ENCODE measurements at places on chromosomes 13 and 19.
A peak's percentile ranks its signal among the peaks of the same experiment; 100 is the strongest.

- H3K4me1 ChIP-seq = peaks cover 4% of the 10 kb centered on the region
- no peak overlapping the region for H3K27ac ChIP-seq
- H3K27me3 ChIP-seq = no peaks in the 10 kb centered on the region
- no peak overlapping the region for H3K4me3 ChIP-seq
- no peak for DNase-seq
Measured at GRCh38 chr13:22265563-22265962, 594.7 kb downstream of the FGF9 start.

DNA sequence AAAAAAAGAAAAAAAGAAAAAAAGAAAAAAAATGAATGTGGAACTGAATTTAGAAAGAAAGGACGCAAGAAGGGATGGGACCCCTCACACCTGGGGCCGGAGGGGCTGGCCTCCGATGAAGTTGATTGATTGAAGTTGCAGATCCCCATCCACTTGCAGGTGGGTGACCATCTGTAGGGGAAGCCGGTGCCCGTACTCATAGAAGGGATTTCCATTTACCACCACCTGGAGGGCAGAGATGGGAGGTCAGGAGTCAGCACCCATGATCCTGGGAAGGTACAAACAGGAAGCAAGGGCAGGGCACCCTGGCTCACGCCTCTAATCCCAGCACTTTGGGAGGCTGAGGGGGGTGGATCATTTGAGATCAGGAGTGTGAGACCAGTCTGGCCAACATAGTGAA, 6.4 kb downstream of the LGALS4 start:
- H3K27ac ChIP-seq = no peak overlapping the region
- H3K4me1 ChIP-seq = peaks cover 7% of the 10 kb centered on the region
- no peaks in the 10 kb centered on the region for H3K27me3 ChIP-seq
- no peaks in the 10 kb centered on the region for H3K36me3 ChIP-seq

DNA sequence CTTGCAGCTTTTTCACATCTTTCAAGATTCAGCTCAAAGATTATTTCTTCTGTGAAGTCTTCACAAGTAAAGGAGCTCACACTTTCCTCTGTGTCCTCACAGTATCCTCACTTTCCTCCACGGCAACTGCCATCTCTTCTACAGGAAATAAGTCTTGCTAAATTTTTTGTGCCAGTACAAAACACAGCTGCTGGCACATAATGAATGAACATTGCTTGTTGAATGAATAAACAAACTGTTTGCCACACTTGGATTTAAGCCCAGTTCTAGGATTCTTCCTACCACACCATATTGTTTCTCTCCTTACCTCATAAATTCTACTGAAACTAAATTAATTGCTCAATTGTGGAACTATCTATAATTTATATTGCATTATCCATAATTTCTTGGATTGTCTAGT, 59.5 kb downstream of the RAP2A start:
- H3K27me3 ChIP-seq = peaks cover 20% of the 10 kb centered on the region
- no peaks in the 10 kb centered on the region for H3K4me1 ChIP-seq
- H3K27ac ChIP-seq = no peak overlapping the region
- no peak overlapping the region for H3K4me3 ChIP-seq
- DNase-seq = no peak

DNA sequence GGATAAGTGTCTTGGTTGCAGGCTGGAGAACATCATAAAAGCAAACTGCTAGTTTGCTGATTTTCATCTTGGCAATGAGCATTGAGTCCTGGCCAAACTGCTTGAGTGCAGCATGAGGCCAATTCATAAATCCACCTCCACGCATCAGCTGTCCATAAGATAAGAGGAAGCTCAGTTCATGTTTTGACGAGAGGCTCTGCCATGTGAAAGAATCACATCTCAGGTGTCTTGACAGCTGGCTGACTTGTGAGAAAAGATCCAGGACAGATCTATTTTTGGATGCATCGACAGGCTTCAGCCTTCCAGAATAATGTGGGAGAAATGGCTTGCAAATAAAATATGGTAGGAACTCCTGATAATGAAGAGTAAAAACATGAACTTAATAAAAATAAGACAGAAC, 5.4 kb upstream of the ZNF682 start:
- H3K27ac ChIP-seq = no peak overlapping the region
- peaks cover 7% of the 10 kb centered on the region for H3K27me3 ChIP-seq
- H3K4me3 ChIP-seq = no peak overlapping the region
- no peak for DNase-seq

DNA sequence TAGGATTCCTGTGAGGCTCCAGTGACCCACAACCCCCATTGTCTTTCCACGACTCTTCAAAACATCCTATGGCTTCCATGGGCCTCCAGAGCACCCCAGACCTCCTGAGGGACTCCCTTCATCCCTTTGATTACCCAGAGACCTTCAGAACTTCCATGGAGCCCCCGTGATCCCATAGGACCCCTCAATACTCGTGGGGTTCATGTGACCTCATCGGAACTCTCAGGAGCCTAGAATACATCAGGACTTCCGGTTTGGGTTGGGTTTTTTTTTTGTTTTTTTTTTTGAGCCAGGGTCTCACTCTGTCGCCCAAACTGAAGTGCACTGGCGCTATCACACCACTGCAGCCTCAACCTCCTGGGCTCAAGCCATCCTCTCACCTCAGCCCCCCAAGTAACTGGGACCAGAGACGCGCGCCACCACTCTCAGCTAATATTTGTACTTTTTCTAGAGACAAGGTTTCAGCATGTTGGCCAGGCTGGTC, 774 bp downstream of the ALDH16A1 start:
- DNase-seq = no peak
- H3K4me3 ChIP-seq = peak overlapping the region; percentile 96

DNA sequence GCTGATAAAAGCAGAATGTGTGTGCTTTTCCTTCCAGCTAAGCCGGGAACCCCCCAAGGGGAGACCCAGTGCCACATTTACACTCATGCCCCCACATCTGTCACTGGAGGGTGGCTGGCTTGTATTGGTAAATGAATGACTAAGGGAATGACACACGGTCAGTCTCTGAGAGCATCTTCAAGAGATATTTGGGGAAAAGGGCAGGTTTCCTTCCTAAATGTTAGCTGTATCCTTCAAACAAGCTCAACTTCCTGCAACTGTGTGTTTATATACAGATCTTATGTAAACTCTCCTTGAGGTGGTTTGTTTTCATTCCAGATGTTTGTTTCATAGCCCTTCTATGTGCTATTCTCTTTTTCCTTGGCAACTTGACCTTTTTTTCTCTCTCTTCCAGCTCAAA, 192.6 kb downstream of the COL4A1 start:
- H3K4me3 ChIP-seq = no peak overlapping the region
- H3K36me3 ChIP-seq = peaks cover 3% of the 10 kb centered on the region
- H3K4me1 ChIP-seq = peaks cover 2% of the 10 kb centered on the region
- peaks cover 38% of the 10 kb centered on the region for H3K27me3 ChIP-seq

GRCh38 chr13:24127116-24127631, 33.3 kb upstream of the SPATA13 start:
- no peak overlapping the region for H3K27ac ChIP-seq
- peaks cover 2% of the 10 kb centered on the region for H3K36me3 ChIP-seq
- peaks cover 8% of the 10 kb centered on the region for H3K4me1 ChIP-seq
- DNase-seq = no peak

DNA sequence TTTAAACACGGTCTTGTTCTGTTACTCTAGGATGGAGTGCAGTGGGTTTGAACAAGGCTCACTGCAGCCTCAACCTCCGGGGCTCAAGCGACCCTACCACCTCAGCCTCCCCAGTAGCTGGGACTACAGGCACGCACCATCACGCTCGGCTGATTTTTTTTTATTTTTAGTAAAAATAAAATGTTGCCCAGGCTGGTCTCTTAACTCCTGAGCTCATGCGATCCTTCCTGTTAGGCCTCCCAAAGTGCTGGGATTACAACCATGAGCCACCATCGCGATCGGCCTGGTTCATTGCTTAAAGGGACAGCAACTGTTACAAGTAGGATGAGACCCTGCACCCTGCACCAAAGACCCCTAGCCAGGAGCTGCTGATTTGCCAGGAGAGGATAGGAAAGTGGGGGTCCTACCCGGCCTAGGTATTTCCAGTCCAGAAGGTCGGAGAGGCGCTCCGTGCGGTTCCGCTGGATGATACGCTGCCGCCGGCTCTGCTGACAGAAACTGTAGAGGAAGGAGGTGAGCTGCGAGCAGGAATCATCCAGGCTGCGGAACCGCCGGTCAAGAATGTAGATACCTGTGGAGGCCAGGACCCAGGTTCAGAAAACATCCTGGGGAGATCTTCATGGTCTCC, 5.1 kb downstream of the FTL start:
- peaks cover 4% of the 10 kb centered on the region for H3K36me3 ChIP-seq
- no peak for DNase-seq
- H3K27me3 ChIP-seq = no peaks in the 10 kb centered on the region
- H3K4me1 ChIP-seq = peaks cover 22% of the 10 kb centered on the region

DNA sequence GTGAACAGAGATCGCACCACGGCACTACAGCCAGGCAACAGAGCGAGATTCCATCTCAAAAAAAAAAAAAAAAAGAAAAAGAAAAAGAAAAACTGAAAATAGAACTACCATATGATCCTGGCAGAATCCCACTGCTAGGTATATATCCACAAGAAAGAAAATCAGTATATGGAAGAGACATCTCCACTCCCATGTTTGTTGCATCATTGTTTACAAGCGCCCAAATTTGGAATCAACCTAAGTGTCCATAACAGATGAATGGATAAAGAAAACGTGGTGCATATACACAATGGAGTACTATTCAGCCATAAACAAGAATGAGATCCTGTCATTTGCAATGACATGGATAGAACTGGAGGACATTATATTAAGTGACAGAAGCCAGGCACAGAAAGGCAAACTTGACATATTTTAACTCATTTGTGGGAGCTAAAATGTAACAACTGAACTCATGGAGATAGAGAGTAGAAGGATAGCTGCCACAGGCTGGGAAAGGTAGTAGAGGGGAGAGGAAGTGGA, 26.1 kb downstream of the DYRK1B start:
- H3K4me3 ChIP-seq = no peak overlapping the region
- DNase-seq = no peak
- peaks cover 3% of the 10 kb centered on the region for H3K36me3 ChIP-seq
- peaks cover 3% of the 10 kb centered on the region for H3K4me1 ChIP-seq
- H3K27ac ChIP-seq = no peak overlapping the region

- no peak for DNase-seq
- H3K4me1 ChIP-seq = peaks cover 2% of the 10 kb centered on the region
- H3K27ac ChIP-seq = no peak overlapping the region
- H3K4me3 ChIP-seq = no peak overlapping the region
Measured at GRCh38 chr19:46133101-46133627, 8.7 kb upstream of the IGFL3 start.

DNA sequence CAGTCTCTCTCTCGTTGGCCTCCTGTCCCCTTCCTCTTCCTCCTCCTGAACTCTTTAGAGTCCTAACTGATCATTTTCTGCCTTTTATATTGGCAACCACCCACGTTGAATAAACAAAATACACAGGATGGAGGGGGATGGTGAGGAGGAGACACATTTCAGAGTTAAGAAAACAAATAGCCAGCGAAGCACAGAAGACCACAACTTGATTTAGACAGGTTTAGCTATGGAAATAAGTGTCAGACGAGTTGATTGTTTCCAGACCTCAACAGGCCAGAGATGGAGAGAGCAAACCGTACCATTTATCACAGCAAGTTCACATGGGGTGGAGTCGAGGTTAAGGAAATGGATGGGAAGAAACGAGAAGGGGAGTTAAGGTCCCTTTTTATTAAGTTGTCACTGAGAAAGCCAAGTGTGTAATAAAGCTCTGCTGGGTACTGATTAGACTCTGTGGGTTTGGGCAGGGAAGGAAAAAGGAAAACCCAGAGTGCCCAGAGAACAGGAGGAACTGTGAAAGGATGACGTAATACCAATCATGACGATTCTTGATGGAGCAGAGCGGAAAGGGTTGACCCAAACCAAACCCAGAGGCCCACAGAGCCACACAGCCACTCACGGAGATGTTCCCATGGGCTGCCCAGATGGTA, 11.1 kb upstream of the SERP2 start:
- no peaks in the 10 kb centered on the region for H3K36me3 ChIP-seq
- H3K4me1 ChIP-seq = no peaks in the 10 kb centered on the region
- no peak overlapping the region for H3K27ac ChIP-seq

- no peaks in the 10 kb centered on the region for H3K36me3 ChIP-seq
- peaks cover 30% of the 10 kb centered on the region for H3K4me1 ChIP-seq
- H3K27ac ChIP-seq = peak overlapping the region; percentile 68
- no peak for DNase-seq
- H3K27me3 ChIP-seq = no peaks in the 10 kb centered on the region
Measured at GRCh38 chr19:56112313-56112709, 8.8 kb downstream of the ZNF787 start.

DNA sequence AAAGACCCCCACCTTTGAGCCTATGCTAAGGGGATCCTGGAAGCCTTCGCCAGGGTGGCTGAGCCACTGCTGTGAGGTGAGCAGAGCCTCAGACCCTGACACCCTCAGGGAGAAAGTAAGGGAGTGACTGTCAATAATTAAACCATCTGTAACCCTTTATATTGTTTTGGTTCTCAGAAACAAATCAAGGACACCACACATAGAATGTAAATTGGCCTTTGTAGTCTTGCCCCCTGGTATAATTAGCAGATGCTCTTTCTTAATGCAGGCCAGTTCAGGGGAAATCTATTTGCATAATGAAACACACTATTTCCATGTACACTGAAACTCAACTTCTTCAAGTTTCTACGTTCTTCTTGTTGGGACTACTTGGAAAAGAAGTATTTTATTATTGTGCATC, 127.7 kb upstream of the EDNRB start:
- H3K36me3 ChIP-seq = no peaks in the 10 kb centered on the region
- no peak for DNase-seq
- H3K27me3 ChIP-seq = peaks cover 10% of the 10 kb centered on the region
- H3K4me1 ChIP-seq = no peaks in the 10 kb centered on the region
- no peak overlapping the region for H3K4me3 ChIP-seq

GRCh38 chr13:31167490-31167889, 5.8 kb upstream of the HSPH1 start:
- no peak overlapping the region for H3K4me3 ChIP-seq
- no peak overlapping the region for H3K27ac ChIP-seq
- peaks cover 5% of the 10 kb centered on the region for H3K27me3 ChIP-seq

GRCh38 chr19:53947624-53948023, 15.1 kb upstream of the CACNG8 start:
- no peak for DNase-seq
- peaks cover 51% of the 10 kb centered on the region for H3K27me3 ChIP-seq
- no peak overlapping the region for H3K4me3 ChIP-seq
- no peak overlapping the region for H3K27ac ChIP-seq
- peaks cover 7% of the 10 kb centered on the region for H3K36me3 ChIP-seq

DNA sequence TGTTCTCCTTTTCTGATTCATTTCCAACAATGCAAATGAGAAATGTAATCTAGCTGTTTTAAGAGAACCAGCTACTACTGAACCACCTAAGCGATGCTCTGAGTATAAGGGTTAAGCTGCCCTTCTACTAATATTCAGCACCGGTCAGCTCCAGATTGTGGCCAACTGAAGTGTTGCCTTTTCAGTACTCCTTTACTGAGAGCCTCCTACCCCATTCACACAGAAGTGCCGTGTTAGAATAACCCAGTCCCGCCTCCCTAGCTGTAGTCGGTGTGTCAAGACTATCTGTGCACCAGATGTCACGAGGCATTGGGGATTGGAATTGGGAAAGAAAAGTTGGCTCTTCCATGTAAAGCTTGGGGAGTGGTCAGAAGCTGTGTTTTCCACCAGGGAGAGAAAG, 45.4 kb downstream of the FAM124A start:
- no peak overlapping the region for H3K4me3 ChIP-seq
- peaks cover 14% of the 10 kb centered on the region for H3K27me3 ChIP-seq
- H3K36me3 ChIP-seq = no peaks in the 10 kb centered on the region
- no peak for DNase-seq

GRCh38 chr19:43773725-43774102, 7.1 kb downstream of the KCNN4 start:
- H3K27me3 ChIP-seq = no peaks in the 10 kb centered on the region
- H3K4me1 ChIP-seq = peaks cover 37% of the 10 kb centered on the region
- no peak for DNase-seq
- H3K4me3 ChIP-seq = no peak overlapping the region
- peaks cover 2% of the 10 kb centered on the region for H3K36me3 ChIP-seq

Data from T-helper 17 cell (primary cell).